Stimulated activated CD4-positive, alpha-beta T cell treated with anti-CD3 and anti-CD28 coated beads, Interleukin-2, amount 100 ng/mL, for 48 hours (primary cell): ENCODE measurements at places on chromosomes 6 and 20.

DNA sequence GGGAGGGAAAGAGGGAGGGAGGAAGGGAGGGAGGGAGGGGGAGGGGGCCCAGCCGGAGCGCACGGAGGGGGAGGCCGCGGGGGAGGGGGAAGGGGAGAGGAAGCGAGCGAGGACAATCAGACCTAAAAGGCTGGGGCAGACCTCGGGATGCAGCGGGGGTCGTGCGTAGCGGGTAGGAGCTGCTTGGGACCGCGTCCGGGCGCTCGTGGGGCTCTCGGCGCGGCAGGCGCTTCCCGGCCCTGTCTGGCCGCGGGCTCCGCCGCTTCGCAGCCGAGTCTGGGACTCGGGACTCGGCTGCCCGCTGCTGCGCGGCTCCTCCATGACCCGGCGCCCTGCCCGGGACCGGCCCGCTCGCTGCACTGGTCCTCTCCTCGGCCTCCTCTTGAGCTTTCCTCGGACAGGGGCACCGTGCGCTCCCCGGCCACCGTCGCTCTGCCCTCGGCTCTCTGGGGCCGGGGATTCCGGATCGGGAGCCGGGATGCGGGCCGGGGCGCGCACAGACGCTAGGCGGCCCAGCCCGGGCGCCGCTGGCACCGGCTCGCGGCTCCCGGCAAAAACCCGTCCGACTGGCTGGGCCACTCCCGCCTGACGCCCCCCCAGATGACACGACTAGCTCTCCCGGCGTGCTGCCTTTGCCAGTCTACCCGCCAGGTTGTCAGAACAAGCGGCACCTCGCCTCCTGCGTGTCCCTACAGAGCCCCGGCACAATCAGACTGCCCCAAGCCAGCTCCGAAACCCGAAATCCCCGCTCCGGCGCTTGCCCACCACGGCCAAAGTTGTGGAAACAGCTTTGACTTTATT is 2.2 kb downstream of the TFAP2A start:
- no peak for DNase-seq

- no peak for DNase-seq
These were observed 103.2 kb upstream of the BEND6 start for GRCh38 chr6:56851541-56852259.

GRCh38 chr20:50283922-50284810 is 93.5 kb downstream of the CEBPB start:
- peak; percentile 29 for DNase-seq

- no peak for DNase-seq
These were observed 3.1 kb downstream of the TNF start for GRCh38 chr6:31578184-31579118.

- DNase-seq = no peak
These were observed 69.3 kb upstream of the EYS start for GRCh38 chr6:65776332-65776731.

GRCh38 chr6:70280400-70280853 is 22.5 kb downstream of the COL9A1 start:
- DNase-seq = no peak

DNA sequence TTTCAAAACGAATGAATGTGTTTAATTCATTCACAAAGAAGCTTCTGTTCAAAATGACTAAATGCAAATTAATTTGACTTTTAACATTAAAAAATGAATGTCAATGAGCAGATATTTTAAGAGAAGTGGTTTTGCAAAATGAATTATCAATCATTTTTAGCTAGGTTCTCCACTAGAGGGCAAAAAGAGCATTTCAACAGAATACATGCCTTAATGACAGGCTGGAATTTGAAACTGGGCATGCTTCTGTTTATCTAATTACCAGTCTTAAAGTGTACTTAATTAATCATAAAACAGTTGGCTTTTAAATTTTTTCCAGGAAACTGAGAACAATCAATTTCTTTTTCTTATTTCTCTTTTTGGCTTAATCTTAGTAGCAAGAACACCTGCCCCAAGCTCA is 63.8 kb upstream of the TINAG start:
- no peak for DNase-seq
